ENCODE measurements at places on chromosomes 16 and 17.

DNA sequence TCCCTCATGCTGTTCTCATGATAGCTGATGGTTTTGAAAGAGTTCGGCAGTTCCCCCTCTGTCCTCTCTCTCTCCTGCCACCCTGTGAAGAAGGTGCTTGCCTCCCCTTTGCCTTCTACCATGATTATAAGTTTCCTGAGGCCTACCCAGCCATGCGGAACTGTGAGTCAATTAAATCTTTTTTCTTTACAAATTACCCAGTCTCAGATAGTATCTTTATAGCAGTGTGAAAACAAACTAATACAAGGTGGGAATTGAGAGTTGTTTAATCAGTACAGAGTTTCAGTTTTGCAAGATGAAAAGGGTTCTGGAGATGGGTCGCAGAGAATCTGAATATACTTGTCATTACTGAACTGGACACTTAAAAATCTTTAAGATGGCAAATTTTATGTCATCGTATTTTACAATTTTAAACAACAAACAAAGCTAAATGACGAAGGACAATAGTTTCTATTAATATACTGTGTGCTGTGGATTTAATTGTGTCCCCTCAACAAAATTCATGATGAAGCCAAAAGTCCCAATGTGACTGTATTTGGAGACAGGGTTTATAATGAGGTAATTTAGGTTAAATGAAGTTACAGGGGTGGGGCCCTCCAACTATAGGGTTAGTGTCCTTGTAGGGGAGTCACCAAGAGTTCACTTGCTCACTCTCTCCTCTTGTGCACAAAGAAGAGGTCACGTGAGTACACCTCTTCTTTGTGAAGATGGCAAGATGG, 4.4 kb downstream of the MT3 start:
- no peak for DNase-seq

- DNase-seq, result no peak
Measured at GRCh38 chr16:16017812-16018211, 68.4 kb downstream of the ABCC1 start.

- DNase-seq, result no peak
Measured at GRCh38 chr16:65388592-65388991, 266.7 kb upstream of the CDH11 start.

DNA sequence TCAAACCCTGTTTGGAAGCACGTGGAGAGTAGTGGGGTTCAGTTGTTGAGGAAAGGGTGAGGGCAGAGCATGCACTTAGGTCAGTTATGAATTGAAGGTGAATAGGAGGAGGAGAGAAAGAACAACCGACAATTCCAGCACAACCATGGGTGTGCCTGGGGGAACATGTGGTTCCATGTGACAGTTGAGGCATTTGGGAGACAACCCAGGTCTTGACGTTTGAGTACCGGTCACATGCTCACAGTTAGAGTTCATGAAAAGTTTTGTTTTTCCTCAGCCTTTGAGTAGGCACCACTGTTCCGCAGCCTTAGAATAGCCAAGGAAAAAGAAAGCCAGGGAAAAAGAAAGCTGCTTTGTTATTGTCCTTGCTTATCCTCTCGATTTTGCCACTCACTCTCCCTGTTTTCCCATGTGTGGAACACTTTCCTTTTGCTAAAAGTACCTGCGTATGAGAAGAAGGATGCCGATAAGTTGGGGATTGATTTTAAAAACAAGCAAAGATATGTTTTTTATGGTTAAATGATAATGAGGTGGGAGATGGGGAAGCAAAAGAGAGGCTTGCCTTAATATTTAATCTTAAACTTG, 25.6 kb upstream of the ABCC11 start:
- DNase-seq, result no peak

- no peak for DNase-seq
Measured at GRCh38 chr17:2240541-2240940, 63.0 kb downstream of the SMG6 start.

DNA sequence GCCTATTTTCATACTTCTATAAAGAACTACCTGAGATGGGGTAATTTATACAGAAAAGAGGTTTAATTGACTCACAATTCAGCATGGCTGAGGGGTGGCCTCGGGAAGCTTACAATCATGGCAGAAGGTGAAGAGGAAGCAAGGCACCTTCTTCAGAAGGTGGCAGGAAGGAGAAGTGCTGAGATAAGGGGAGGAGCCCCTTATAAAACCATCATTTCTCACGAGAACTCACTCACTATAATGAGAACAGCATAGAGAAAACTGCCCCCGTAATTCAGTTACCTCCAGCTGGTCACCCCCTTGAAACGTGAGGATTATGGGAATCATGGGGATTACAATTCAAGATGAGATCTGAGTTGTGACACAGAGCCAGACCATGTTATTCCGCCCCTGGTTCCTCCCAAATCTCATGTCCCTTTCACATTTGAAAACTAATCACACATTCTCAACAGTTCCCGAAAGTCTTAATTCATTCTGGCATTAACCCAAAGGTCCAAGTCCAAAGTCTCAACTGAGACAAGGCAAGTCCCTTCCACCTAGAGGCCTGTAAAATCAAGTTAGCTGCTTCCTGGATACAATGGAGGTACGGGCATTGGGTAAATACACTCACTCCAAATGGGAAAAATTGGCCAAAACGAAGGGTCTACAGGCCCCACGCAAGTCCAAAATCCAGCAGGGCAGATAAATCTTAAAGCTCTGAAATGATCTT, 237.7 kb downstream of the CDH13 start:
- DNase-seq, result no peak

DNA sequence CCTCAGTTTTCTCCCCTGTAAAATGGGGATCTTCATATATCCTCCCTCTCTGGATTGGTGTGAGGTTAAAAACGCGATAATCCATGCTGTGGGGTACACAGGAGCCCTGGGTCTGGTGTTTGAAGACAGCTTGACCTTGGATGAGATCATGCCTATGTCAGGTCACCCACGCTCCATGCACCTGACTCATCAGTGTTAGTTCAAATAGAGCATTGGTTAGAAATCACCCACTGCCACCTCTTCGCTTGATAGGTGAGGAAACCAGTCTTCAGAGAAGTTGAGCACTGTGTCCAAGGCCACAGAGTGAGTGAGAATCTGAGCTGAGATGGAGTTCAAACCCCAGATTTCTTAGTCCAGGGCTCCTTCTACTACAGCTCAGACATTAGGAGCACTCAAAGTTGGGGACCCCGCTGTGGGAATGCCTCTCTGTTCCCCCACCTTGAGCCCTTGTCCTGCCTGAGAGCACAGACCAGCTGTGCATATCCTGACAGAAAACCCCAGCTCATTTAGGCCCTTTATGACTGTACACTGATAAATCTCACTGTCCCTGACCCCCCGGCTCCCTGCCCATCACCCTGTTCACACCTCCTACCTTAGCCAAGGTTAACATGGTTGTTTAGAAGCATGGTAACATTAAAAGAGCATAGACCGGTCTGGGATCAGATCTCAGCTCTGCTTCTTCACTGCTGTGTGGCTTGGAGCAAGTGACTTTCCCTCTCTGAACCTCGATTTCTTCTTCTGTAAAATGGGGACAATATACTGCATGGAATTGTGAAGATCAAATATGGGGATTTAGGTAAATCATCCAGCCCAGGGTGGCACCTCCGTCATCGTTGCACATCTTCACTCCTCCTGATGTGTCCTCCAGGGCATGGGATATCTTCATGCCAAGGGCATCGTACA, 22.4 kb upstream of the LGALS9 start:
- DNase-seq, result no peak
